ENCODE measurements at places on chromosomes 7 and 10.

GRCh38 chr10:31757386-31757791, 171.2 kb downstream of the ARHGAP12 start:
- no peak for DNase-seq

GRCh38 chr7:50663396-50664102, 98.3 kb upstream of the DDC start:
- no peak for DNase-seq

DNA sequence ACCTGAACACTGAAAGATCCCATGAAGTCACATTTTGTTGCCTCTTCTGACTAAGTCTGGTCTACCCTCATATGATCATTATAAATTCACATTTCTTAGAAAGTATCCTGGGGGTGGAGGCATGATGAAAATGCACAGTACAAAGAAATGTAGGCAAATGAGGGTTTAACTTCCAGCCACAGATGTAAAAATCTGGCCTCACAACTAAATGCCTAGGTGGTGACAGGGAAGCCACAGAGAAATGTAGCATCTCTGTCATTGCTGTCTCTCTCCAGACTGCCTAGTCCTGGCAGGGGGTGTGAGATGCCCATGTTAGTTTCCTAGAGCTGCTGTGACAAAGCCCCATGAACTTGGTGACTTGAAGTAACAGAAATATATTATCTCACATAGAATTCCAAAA, 395.9 kb downstream of the SORCS3 start:
- no peak for DNase-seq

DNA sequence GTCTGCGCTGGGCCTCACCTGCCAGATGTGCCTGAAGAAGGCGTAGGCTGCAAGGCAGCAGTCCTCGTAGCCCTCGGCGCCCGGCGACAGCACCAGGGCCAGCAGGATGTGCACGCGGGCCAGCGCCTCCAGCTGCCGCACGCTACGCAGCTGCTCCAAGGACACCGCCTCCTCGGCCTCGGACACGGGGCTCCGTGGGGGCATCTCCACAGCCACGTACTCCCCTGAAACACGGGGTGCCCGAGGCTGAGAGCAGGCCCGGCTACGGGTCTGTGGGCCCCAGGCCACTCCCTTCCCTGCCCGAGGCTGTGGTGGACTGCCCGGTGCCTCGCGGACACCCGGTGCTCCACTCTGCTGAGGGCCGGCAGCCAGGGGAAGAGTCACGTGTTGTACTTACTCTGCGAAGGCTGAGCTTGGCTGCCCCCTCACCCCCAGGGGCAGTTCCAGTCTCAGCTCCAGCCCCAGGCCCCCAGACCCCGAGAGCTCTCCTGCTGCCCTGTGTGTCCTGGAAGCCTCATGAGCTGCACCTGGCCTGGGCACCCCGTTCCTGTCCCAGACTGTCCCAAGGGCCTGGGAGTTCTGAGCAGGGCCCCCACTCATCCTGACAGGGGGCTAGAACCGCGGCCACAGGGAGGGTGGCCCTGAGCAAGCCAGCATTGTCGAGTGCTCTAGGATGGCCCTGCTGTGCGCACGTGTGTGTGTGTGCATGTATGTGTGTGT, 62.8 kb downstream of the CFAP46 start:
- DNase-seq = no peak

- no peak for DNase-seq
Observed at GRCh38 chr10:95440756-95441546, 120.2 kb downstream of the SORBS1 start.

All from dermis microvascular lymphatic vessel endothelial cell (primary cell).